ENCODE measurements at places on chromosomes 12 and 14.
A peak's percentile ranks its signal among the peaks of the same experiment; 100 is the strongest.

GRCh38 chr12:92995258-92995903 lies 66.3 kb upstream of the EEA1 start:
- no peak for DNase-seq

GRCh38 chr12:41777064-41777790 lies 367.4 kb downstream of the GXYLT1 start:
- no peak for DNase-seq

GRCh38 chr14:30484976-30485375 lies 74.0 kb upstream of the G2E3 start:
- DNase-seq: no peak

DNA sequence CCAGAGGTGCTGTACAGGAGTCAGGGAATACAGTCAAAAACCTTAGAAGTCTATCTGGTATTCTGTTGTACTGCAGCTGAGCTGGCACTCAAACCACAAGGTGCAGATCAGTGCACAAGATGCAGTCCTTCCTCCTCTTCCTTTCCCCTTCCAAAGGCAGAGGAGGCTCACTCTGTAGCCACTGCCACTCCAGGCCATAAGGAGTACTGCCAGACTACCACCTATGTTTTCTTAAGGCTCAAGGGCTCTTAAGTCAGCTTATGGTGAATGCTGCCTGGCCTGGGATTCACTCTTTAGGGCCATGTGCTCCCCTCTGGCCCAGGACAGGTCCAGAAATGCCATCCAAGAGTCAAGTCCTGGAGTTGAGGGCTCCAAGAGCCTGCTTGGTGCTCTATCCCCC lies 200.3 kb downstream of the CRADD start:
- DNase-seq: no peak

GRCh38 chr12:18277196-18277595 lies 15.9 kb downstream of the PIK3C2G start:
- DNase-seq: no peak

GRCh38 chr14:73700325-73700724 lies 13.9 kb downstream of the PNMA1 start:
- no peak for DNase-seq

DNA sequence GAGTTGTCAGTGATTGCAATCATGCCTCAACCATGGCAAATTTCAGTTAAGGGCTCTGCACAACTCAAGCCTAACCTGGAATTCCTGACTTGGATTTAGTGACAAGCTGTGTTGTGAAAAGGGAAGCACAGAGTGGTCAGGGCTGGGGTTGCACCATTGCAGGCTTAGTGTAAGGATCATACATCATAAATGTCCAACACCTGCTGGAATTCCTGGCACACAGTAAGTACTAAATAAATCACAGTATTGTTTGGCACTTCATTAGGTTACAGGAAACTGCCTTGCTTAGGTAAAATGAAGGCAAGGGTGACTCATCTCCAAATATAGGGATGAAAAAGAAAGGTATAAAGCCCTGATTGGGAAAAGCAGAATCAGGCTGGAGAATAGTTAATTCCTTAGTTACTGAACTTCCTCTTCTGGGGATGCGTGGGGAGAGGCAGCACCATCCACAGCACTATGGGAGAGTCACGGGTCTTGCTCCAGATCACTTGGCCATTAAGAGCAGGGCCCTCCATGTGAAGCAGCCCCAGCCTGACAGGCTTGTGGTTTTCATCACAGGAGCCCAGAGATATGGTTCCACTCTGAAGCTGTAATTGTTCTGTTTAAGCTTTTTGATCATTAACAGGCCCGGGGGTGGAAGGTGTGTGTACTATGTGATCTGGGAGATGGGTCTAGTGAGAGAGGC lies 39.7 kb downstream of the SLC8A3 start:
- DNase-seq: no peak

- no peak for DNase-seq
Measured at GRCh38 chr14:34029921-34030334, 79.1 kb upstream of the EGLN3 start.

- DNase-seq: no peak
Measured at GRCh38 chr14:71956920-71957563, 24.8 kb downstream of the RGS6 start.

GRCh38 chr14:92040431-92041051 lies 682 bp upstream of the TRIP11 start:
- peak; percentile 69 for DNase-seq

DNA sequence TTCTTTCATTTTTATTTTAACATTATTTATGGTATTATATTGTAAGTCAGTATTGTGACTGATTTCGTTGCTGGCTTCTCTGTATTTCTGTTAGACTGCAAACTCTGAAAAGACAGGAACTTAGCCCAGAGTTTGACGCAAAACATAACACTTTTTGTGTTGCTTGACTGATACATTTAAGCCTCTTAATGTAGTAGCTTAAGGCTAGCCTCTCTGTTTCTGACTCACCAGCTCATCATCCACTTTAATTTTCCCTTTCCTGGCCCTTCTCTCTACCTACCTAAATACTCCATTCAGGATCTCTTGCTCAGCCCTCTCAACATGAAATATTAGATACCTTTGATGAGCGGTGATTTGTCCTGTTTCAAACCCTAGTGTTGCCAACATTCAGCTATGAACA lies 420.6 kb downstream of the LRFN5 start:
- no peak for DNase-seq

DNA sequence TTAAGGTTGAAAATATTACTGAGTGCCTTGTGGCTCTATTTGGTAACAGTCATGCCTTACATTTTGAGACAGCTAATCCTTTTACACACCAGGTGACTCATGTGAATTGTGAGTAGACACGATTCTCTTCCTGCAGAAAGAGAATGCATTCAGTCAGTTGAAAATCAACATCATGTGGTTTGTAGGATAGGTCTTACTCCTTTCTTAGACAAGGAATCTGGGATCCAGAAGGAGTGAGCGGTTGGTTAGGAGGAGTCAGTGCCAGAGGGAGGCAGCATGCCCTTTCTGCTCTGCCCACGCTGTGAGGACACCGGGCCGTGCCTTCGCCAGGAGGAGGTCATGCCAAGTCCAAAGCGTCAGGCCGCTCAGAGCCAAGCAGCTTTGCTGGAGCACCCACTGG lies 47.6 kb downstream of the TRAF3 start:
- peak; percentile 68 for DNase-seq

DNA sequence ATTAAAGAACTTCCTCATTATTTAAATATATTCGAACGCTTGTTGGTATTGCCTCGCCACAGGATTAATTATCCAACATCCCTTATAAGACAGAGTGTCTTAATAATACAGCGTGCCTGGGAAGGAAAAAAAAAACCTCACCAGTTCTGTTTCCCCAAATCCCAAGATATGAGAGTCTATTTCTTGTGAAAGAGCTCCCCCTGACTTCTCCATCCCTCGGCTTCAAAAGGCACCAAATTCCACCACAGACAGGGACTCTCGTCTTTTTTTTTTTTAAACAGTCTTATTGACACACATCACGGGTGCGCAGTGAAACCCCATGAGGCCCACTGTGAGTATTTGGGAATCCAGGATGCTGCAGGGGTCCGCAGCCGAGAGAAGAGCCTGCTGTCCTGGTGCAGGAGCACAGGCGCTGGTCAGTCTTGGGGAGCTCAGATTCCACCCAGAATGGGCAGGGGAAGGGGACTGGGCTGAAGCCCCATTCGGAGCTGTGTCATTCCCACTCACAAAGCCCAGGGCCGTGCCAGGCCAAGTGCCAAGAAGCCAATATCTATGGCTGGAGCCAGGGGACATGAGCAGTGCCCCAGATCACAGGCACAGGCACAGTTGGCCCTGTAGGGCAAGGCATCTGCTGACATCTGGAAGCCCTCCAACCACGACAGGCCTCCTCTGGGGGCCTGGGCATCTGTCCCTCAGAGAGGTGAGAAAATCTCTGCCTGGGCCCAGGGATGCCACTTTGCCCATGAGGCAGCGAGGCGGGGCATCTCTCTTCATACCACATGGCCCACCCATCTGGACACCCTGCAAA lies 71.9 kb downstream of the BCL11B start:
- DNase-seq: no peak

DNA sequence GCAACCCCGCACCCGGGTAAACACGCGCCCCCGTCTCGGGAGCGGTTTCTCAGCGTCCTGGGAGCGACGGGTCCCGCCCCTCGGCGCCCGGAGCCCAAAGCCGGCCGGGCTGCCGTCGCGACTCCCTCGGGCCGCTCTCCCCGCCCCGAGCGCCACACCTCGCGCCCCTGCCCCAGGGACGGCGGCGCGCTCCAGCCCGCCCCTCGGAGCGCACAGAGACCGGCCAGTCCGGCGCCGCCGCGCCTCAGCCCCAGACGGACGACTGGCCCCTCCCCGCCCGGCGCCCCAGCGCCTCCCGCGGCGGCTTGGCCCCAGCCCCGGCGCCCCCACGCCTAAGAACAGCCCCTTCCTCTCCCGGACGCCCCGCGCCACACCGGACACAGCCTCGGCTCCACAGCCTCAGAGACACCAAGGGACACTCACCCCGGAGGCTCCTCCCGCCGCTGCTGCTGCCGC lies 411 bp downstream of the BTBD7 start:
- peak; percentile 23 for DNase-seq

DNA sequence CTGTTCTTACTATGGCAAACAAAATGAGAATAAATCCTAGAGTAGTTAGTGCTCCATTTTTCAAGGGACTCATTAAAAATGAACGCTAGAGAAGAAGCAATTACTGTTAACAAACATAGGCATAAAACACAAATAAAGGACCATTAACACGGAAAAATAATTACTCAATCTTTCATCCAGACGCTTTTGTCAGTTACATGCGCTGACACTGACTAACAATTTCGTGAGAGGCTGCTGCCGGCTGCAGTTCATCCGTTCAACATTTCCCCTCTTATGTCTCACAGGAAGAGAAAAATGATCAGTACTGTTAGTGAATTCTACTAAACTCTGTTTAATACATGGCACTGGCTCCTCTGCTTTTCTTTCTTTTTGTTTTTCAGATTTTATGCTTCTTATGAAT lies 472.7 kb upstream of the FLRT2 start:
- DNase-seq: peak; percentile 60

GRCh38 chr12:50296554-50296953 lies 13.2 kb upstream of the LIMA1 start:
- DNase-seq: no peak

- no peak for DNase-seq
Measured at GRCh38 chr14:69260190-69260860, 367 bp downstream of the GALNT16 start.
